Right cardiac atrium (tissue), 5 donors: ENCODE measurements at places on chromosomes 1 and 21. TPM values are rescaled to one million over a fixed set of nuclear protein-coding genes. Genes with fewer than 3 reads are reported as not detected.
A peak's percentile ranks its signal among the peaks of the same experiment; 100 is the strongest.

DNA sequence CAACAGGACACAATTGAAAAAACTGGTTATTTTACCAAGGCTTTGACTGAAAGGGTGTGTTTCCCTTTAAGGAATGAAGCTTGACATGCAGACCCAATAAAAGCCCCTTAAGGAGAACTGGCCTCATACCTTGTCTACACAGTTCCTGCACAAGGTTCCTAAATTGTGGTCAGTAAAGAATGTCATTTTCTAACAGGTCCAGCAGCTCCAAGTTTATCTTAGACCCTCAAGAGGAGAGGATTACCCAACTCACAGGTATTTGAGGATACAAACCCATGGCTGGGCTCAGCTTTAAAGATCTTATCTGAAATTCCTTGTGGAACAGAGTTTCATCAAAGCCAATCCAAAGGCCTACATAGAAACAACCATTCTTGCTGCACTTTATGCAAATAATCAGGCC is 31.4 kb upstream of the CBR3 start:
- DNase-seq, result no peak

DNA sequence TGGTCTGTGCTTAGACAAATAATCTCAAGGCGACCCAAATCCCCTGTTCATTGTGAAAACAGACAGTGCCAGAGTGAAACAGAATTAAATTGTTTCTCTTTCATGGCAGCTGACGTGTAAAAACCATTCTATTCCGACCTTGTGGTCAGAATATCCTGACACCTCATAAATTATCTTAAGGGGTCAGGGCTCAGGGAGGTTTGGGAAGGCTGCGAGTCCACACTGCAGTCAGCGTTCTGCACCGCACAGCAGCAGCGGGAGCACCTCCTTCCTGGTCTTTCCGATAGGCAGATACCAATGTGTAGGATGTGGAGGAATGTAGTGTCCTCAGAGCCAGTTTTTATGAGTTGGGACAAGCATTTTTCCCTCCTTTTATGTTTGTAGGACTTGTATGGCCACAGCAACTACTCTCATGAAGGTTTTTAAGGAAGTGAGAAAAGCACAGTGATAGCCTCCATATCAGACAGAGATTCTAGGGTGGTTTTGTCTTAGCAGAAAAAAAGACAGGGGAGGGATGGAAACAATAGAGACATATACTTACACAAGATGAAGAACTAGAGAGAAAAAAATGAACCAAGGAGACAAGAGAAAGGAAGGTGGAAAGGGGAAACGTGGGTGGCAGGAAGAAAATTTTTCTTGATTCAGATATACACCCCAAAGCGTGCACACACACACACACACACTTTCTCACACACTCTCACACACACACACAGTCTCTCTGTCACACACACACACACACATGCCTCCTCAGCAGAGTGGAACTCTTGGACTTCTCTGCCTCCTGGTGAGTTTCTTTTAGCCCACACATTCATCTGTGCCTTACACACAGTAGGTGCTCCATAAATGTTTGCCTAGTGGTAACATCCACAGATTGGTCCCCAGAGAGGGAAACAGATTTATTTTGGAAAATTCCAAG is 68.6 kb downstream of the NTMT2 start:
- DNase-seq, result peak; percentile 46

DNA sequence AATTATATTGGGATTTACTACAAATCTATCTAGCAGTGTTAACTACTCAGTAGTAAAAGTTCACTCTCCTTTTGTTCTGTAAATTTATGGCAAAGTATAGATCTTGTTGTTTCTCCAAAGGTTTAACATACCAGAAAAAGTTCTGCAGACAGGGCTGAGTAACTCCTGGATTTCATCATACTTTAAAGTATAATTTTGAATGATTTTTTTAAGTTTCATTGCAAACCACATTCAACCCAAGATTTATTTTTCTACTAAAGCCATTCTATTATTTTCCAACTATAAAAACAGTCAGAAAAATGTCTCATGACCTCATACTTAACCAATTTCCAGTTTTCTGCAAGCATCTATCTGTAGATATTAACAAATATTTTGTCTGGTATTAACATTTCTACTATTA is 585.8 kb upstream of the ZRANB2 start:
- DNase-seq, result no peak

GRCh38 chr1:71351438-71351837 is 270.6 kb upstream of the ZRANB2 start:
- no peak for DNase-seq

- DNase-seq, result no peak
These were observed 53.4 kb downstream of the TMPRSS15 start for GRCh38 chr21:18350216-18350615.

DNA sequence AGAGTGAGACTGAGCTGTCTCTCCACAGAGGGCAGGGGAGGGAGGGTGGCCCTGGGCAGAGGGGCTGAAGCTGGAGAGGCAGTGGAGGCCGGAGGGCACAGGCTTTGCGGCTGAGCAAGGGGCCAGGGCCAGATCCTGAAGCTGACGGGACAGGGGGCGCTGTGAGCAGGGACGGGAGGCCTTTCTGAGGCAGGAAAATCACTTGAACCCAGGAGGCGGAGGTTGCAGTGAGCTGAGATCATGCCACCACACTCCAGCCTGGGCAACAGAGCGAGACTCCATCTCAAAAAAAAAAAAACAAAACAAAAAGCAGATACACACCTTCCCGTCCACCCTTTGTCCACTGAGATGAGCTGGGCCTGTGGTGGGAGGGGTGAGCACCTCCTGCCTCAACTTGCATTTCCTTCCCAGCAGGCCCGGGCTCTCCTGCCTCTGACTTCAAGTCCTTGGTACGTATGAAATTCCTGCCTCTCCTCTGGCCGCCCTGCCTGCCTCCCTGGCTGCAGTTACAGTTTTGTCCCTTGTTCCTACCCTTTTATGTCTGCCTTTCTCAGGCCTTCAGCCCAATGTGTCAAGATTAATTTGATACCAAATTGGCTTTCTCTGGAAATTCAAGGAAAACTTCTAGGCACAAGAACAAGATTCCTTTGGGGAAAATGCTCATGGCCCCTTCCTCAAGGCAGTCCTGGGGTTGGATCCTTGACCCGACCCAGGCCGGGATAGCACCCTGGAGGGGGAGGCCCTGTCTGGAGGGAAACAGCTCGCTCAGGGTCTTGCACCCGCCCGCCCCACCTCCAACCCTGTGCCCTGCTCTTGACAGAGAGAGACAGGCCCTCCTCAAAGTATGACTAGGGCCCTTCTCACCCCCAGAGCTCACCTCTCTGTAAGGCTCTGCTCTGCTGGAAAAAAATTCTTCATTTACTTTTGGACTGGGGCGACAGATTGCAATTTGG is 11.2 kb upstream of the ADAMTSL4 start:
- peak; percentile 74 for DNase-seq

Gene AMY1B
- not detected for total RNA-seq

Gene F13B
- total RNA-seq, result not detected
